ENCODE measurements at places on chromosomes 12 and 14. TPM values are rescaled to one million over a fixed set of nuclear protein-coding genes. Genes with fewer than 3 reads are reported as not detected.

- DNase-seq = no peak
Observed at GRCh38 chr14:25381498-25381897, 331.6 kb upstream of the STXBP6 start.

GRCh38 chr14:104247336-104248202 lies 109.2 kb downstream of the KIF26A start:
- peak; percentile 71 for DNase-seq

DNA sequence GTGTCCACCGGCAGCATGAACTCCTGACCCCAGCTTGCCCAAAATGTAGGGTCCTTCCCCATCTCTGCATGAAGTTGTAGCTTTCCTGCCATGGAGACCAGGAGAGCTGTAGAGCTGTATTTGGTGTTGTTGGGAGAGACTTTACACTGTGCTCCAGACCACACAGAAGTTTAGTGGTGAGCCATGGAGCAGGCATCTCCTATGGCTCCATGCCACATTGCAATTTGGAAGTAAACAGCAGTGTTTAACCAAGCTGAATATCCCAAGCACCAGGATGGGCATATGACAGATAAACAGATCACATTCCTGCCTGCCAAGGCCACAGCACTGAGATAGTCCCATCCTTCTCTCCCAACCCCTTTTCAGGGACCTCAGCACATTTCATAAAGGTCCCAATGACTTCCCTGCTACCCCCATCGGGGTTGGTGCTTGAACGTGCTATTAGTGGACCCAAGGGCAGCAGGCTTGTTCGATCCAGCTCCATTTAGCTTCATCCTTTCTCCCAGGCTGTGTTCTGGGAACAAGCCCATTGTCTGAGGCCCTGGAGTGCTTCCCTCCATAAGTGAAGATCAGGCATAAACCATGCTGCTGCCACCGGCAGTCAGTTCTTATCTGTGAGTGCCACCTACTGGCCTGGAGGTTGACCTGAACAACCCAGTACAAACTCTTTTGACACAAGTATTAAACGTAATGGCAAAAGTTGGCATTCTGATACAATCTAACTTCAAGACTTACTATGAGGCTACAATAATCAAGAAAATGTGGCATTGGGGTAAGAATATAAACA lies 172.3 kb upstream of the ATXN7L3B start:
- no peak for DNase-seq

DNA sequence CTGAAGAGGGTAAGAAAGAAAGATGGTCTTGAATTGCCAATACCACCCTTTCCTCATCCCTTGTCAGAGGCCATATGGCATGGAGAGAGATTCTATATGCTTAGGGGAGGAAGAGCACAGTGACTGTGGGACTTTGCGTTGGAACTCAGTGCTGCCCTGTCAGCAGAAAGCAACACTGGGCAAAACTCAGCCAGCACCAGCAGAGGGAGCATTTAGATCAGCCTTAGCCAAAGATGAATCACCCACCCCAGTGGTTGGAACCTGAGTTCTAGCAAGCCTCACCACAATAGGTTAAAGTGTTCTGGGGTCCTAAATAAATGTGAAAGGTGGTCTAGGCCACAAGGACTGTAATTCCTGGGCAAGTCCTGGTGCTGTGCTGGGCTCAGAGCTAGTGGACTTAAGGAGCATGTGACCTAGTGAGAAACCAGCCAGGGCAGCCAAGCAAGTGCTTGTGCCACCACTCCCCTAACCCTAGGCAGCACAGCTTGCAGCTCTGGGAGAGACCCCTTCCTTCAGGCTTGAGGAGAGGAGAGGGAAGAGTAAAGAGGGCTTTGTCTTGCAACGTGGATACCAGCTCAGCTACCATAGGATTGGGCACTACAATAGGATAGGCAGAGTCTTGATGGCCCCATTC lies 11.4 kb upstream of the BCAT1 start:
- no peak for DNase-seq

Gene KLRF1
- 0.33 TPM for total RNA-seq

DNA sequence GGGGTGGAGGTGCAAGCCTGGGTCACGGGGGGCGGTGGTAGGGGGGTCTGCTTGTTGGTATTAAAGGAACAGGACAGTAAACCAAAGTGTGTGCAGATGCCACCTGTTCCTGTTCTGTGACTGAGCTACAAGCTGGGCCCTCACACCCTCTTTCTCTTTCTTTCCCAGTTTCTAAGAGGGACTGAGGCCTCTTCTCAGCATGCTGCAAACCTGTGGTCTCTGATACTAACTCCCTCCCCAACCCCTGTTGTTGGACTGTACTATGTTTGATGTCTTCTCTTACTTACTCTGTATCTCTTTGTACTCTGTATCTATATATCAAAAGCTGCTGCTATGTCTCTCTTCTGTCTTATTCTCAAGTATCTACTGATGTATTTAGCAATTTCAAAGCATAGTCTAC lies 6.9 kb upstream of the PIP4K2C start:
- DNase-seq = peak; percentile 5

Gene FAM181A
- total RNA-seq = not detected

- no peak for DNase-seq
Observed at GRCh38 chr12:117847371-117847770, 121.4 kb downstream of the KSR2 start.

Gene LMO3
- total RNA-seq = 74.1 TPM

DNA sequence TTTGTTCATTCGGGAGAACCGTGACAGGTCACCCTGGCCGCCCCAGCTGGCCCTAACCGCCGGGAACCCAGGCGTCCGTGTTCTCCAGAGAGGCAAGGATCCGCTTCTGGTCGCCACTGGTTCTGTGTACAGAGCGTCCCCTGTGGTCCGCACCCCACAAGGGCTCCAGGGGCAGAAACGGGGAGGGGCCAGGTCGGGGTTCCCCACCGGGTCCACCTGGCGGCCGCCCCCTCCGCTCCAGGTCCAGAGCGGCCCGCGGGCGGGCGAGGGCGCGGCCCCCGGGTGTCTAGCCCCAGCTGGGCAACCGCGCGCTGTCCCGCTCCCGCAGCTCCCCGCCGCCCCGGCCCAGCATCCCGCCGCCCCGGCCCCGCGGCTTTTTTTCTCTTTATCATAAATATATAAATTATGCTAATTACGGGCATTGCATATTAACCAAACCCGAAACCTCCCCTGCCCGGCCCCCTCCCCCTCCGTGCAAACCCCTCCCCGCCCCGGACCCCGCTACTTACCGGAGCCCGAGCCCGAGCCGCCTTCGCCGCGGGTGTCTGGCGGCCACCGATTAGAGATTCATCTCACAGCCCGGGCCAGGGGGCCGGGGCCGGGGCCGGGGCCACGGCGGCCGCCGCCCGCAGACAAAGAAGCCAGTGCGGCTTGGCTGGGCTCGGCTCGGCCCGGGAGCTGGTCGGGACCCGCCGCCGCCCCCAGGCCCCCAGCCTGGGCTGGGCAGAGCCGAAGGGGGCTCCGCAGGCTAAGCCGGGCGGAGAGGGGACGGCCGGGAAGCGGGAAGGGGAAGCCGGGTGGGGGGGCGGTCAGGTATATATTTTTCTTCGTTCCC lies 512 bp downstream of the POU6F1 start:
- DNase-seq = peak; percentile 87

GRCh38 chr14:29757188-29757680 lies 170.4 kb downstream of the PRKD1 start:
- DNase-seq = no peak

Gene FOXA1
- not detected for total RNA-seq

Gene AP5M1
- total RNA-seq = 36.4 TPM

Gene TAS2R19
- 5.9 TPM for total RNA-seq
